ENCODE measurements at places on chromosomes 7 and 10.

- no peak for DNase-seq
Measured at GRCh38 chr10:102118867-102119266, 1.3 kb downstream of the LDB1 start.

GRCh38 chr10:43252783-43253341, 14.0 kb downstream of the RASGEF1A start:
- no peak for DNase-seq

- DNase-seq = no peak
Measured at GRCh38 chr7:88233828-88234227, 14.0 kb upstream of the SRI start.

DNA sequence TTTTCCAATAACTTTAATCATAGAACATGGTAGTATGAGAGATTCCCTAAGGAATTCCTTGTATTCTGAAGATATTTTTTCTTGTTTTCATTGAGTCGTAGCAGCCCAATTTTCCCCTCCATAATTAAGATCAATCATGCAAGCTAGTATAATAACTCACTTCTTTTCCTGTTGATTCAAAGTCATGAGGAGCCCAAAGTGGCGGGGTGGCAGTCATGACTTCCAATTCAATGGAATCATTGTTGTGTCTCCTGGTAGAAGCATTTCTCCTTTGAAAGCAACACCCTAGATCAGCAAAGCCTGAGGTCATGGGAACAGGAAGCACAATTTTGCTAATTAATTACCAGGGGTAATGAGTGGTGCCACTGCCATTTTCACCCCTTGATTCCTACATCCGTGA, 77.6 kb upstream of the MAGI2 start:
- DNase-seq = no peak

- DNase-seq = no peak
Measured at GRCh38 chr10:85544956-85545355, 821.6 kb downstream of the GRID1 start.

GRCh38 chr7:35339811-35340210, 85.9 kb upstream of the TBX20 start:
- no peak for DNase-seq

DNA sequence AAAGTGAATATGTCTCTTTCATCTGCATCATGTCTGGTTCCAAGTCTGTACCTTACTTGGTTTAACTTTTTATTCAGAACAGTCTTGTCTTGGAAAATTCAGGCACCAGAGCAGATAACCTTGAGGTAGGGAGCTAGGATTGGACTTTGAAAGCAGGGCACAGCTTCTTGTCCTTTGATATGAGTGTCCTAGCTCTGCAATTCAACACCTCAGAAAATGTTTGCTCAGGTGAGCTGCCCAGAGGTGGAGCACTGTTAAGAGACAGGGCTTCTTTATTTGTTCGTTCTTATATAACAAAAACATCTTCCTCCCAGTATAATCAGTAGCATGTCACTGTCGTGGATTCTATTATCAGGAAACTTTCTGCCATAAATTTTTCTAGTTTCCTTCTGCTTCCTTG, 118.3 kb downstream of the LRRC4 start:
- no peak for DNase-seq

- no peak for DNase-seq
Measured at GRCh38 chr7:157151626-157152339, 13.1 kb downstream of the UBE3C start.

- no peak for DNase-seq
Measured at GRCh38 chr10:117137031-117137910, 799 bp downstream of the VAX1 start.

- no peak for DNase-seq
Measured at GRCh38 chr7:78635026-78635793, 818.3 kb downstream of the MAGI2 start.

DNA sequence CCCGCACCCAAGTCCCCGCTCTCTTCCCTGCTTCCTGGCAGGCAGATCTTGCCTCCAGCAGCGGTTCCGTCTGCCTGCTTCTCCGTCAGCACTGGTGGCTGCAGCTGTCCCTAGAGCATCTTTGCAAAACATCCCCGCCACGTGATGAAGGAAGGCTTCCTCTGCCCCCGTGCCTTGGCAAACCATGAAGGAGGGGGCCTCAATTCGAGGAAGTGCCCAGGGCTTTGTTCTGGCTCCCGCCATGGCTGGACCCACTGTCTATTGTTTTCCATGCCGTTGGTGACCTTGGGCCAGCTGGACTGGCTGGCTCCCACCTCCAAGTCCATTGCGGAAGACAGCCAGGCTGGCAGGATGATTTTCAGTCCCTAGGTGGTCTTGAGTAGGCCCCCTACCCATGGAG, 13.2 kb upstream of the AQP1 start:
- no peak for DNase-seq

GRCh38 chr10:11147722-11148121, 130.1 kb downstream of the CELF2 start:
- DNase-seq = no peak

DNA sequence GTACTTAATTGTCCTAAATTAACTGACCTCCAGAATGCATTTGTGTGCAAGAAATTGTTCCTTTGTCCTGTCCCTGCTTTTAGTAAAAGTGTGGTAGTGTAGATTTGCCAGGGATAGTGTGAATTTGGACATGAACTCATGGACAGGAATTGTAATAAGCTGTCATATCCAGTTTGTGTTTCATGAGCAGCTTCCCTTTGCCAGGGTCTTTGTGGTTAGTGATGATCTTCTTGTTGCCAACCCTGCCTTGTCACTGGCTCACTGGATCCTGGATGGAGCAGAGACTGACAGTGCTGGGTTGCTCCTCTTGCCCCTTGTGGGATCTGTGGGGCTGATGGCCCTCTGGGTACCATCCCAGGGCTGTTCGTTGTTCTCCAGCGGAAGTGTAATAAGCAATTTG, 110.1 kb downstream of the CCNY start:
- DNase-seq = no peak

GRCh38 chr7:28173531-28173930, 7.1 kb downstream of the JAZF1 start:
- DNase-seq = no peak

- DNase-seq = no peak
Measured at GRCh38 chr7:127955051-127955531, 76.1 kb downstream of the LRRC4 start.

DNA sequence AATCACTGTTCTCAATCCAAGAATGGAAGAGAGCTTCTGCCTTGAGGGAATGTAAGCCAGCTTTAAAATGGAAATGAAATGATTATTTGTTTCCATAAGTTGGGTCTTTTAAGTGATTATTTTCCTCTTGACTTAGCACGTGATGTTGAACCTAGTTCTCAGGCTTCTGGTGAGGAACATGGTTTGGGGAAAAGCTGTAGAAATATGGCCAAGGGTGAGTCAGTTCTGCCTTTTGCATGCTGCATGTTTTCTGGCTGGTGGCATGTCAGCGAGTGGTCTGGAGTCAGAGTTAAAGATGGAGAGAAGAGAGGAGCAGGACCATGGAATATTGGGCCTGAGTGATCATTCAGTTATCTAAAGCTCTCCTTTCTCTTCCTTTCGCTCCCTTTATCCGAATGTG, 54.0 kb downstream of the DNAH11 start:
- DNase-seq = no peak

DNA sequence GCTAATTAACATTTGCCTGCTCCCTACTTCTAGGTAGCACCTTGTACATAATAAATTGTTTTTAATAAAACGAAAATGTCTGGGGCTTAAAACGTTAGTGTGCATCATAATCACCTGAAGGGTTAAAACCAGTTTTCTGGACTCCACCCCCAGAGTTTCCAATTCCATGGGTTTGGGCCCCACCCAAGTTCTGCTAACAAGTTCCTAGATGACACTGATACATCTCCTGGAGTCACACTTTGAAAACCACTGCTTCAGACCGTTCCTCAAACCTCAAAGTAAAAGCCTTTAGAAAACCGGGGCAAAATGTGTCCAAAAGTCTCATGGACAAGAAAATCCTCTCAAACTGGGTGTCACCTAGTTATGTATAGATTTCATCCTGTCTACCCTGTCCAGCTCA, 9.3 kb downstream of the OSBPL3 start:
- DNase-seq = no peak

- no peak for DNase-seq
Measured at GRCh38 chr10:13788711-13789447, 202.1 kb downstream of the PRPF18 start.

GRCh38 chr7:47470567-47471357, 111.1 kb downstream of the TNS3 start:
- no peak for DNase-seq

GRCh38 chr10:14476006-14476405, 145.3 kb upstream of the FRMD4A start:
- DNase-seq = no peak

DNA sequence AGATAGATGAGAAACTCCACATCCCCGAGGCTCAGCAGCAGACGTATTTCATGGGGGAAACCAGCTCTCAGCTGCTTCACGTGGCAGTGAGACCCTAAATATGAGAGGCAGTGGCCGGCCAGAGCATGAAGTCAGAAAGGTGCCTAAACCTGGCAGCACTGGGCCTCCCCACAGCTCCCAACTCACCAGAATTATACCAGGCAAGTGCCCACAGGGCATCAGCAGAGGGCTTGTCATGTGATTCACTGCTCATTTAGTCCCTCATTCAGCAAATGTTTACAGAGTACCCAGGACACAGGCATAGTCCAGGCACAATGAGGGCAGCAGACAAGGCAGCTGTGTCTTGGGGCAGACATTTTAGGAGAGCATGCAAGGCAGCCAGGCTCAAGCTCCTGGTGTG, 212.6 kb downstream of the PTPRN2 start:
- no peak for DNase-seq

DNA sequence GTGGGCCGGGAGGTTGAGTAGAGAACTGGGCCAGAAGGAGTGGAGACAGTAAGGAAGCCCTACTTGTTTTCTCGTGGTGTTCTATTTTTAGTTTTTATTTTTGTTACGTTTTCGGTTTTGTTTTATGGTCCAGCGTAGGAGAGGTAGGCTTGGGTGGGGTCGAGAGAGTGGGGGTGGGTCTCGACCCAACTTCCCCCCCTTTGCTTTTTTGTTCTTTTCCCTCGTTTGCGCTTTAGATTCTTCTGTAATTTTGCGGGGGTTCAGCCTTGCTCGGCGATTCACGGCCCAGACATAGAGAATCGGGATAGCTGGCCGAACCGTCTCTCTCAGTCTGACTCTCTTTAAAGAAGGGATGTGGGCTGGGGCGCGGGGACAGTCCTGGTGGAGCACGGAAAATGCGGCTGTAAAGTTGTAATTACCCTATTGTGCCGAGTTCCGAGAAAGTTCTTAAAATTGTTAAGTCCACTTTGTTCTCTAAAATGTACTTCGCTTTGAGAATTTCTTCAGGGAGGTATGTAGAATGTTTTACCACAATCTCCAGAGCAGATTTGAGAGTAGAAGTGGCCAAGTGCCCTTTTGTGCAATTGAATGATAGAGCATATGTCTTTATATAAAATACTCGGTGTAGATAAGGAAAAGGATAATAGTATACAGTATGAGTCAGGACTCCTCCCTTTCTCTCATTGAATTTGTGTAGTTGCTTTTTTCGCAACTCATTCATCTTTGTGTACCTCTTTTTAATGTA, 816 bp downstream of the DMTF1 start:
- DNase-seq = no peak

- DNase-seq = no peak
Measured at GRCh38 chr7:8390262-8390626, 43.2 kb upstream of the NXPH1 start.

DNA sequence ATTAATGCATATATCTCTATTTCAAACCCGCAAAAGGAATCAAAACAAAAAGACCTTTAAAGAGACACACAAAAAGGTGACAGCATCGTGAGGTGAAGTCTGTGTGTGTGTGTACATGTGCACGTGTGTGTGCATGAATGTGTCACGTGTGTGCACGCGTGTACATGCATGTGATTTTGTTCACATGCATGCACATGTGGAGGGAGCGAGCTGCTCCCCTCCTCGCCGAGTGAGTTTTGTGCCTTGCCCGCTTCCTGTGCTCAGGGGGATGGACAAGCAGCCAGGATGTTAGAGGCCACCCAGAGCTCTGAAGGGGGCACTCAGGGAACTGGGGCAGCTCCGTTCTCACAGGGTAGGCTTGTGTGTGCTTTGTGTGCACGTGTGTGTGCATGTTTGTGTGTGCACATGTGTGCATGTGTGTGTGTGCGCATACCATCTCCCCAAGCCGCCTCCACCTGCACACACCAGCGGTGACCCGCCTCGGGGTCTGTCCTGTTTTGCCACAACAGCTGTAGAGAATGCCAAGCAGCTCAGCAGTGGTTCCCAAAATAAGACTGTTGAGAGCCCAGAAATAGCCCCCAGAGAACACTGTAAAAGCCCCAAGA, 191.2 kb downstream of the PTPRN2 start:
- no peak for DNase-seq

- no peak for DNase-seq
Measured at GRCh38 chr10:12803776-12804175, 197.7 kb downstream of the CCDC3 start.

GRCh38 chr7:123216825-123217224, 17.1 kb upstream of the SLC13A1 start:
- DNase-seq = no peak

- DNase-seq = no peak
Measured at GRCh38 chr10:15370856-15371701, at the start of gene FAM171A1. TSS of gene FAM171A1 (minus strand) at chr10:15371289. CDS start at chr10:15371052, 237 bp downstream.

DNA sequence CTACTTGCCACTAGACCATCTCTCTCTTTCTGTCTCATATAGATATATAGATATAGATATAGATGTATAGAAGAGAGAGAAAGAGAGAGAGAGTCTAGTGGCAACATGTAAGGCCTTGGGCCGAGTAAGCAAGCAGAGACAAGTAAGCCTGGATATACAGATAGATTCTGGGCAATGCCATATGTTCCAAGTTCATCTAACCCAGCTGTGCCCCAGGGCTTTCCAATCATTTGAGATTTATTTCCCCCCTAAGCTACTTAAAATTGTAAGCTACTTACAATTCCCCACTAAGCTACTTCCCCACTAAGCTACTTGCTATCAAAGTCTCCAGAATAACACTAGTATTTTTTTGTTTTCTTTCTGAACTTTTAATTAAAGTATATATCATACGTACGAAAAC, 1094.1 kb downstream of the DNAJB9 start:
- no peak for DNase-seq

DNA sequence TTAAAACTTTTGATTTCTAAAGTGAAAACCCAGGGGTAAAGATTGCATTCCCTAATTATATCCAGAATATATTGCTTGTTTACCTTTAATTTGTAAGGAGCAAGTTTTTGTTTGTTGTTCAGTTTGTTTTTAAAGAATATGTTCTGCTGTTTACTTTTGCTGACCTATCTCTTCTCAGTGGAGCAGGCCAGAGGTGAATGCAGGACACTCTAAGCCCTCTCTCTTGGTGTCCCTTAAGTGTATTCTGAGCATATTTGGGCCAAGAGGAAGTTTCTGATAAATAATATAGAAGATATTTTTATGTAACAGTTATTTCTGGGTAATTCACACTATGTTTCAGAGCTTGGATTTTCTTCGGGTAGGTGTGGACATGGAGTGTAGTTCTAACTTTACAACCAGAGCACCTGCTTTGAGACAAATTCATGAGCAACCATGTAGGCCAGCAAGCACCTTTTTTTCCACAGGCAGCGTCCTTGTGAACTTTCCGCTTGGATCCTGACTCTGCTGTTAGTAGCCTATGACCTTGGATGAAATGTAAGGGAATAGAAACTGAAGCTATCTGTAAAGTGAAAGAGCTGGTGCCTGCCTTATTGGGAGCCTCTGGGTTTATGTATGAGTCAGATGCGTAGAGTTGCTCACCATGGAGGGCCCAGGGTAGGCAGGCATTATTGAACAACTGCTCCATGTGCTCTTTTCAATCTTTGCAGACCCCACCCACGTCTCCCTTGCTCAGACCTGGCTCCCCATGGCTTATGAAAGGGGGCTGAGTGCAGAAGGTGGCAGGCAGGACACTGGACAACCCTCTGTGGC, 16.1 kb downstream of the OGDH start:
- DNase-seq = no peak
